Small intestine (tissue), 16 donors: ENCODE measurements at places on chromosomes 13 and 19. TPM values are rescaled to one million over a fixed set of nuclear protein-coding genes. Genes with fewer than 3 reads are reported as not detected.

The TJP3 gene
- 285 TPM for polyA plus RNA-seq

The KCTD15 gene
- 15.4 TPM for polyA plus RNA-seq

The SMIM17 gene
- polyA plus RNA-seq, result not detected

The PEX11G gene
- 19.2 TPM for polyA plus RNA-seq

The MUC16 gene
- polyA plus RNA-seq, result under 0.01 TPM

The OLFM2 gene
- polyA plus RNA-seq, result 8.4 TPM

The ZNF100 gene
- polyA plus RNA-seq, result 7.9 TPM

The SYCN gene
- polyA plus RNA-seq, result not detected

The CLEC4M gene
- 0.61 TPM for polyA plus RNA-seq

The PEAK3 gene
- 0.25 TPM for polyA plus RNA-seq

The DLEU7 gene
- not detected for polyA plus RNA-seq

The LGI4 gene
- polyA plus RNA-seq, result 7.1 TPM

The KASH5 gene
- polyA plus RNA-seq, result not detected

The LRRC25 gene
- 5.1 TPM for polyA plus RNA-seq

The TMEM238 gene
- not detected for polyA plus RNA-seq

The ANGPTL8 gene
- 0.16 TPM for polyA plus RNA-seq

The OR7G1 gene
- not detected for polyA plus RNA-seq

The TTYH1 gene
- 1.5 TPM for polyA plus RNA-seq

The STAP2 gene
- polyA plus RNA-seq, result 194 TPM

The ZNF556 gene
- not detected for polyA plus RNA-seq

The NKG7 gene
- polyA plus RNA-seq, result 6.2 TPM

The NTF4 gene
- polyA plus RNA-seq, result not detected

The ZNF99 gene
- polyA plus RNA-seq, result not detected

The TMEM255B gene
- polyA plus RNA-seq, result 1.4 TPM

The ALKBH6 gene
- 15.1 TPM for polyA plus RNA-seq

The ATP8A2 gene
- not detected for polyA plus RNA-seq

The DENND1C gene
- polyA plus RNA-seq, result 11.2 TPM

The CD37 gene
- 9.2 TPM for polyA plus RNA-seq

The FFAR3 gene
- not detected for polyA plus RNA-seq

The UBE2L5 gene
- not detected for polyA plus RNA-seq

The EPS8L1 gene
- polyA plus RNA-seq, result 23.8 TPM

The ICAM4 gene
- not detected for polyA plus RNA-seq

The PGLYRP2 gene
- polyA plus RNA-seq, result not detected

The ZNF540 gene
- 1.8 TPM for polyA plus RNA-seq

The GRIN3B gene
- polyA plus RNA-seq, result not detected

The SPACA4 gene
- polyA plus RNA-seq, result not detected

The MYPOP gene
- polyA plus RNA-seq, result 9.6 TPM

The GFY gene
- not detected for polyA plus RNA-seq

The PTGIR gene
- not detected for polyA plus RNA-seq

The SIGLEC5 gene
- 0.06 TPM for polyA plus RNA-seq

The TBXA2R gene
- polyA plus RNA-seq, result 1.2 TPM

The ZNF575 gene
- polyA plus RNA-seq, result 2.4 TPM

The ADAMTS10 gene
- polyA plus RNA-seq, result 8.5 TPM

The AP2S1 gene
- polyA plus RNA-seq, result 164 TPM

The ZNF625 gene
- 4.8 TPM for polyA plus RNA-seq

The TNFSF11 gene
- not detected for polyA plus RNA-seq

The CBARP gene
- not detected for polyA plus RNA-seq

The KCNN1 gene
- polyA plus RNA-seq, result 0.24 TPM

The NRTN gene
- polyA plus RNA-seq, result 3.0 TPM

The PODNL1 gene
- polyA plus RNA-seq, result not detected

The COX6B2 gene
- polyA plus RNA-seq, result not detected

The ZNF20 gene
- 2.8 TPM for polyA plus RNA-seq

The OVOL3 gene
- polyA plus RNA-seq, result not detected

The CARM1 gene
- 30.4 TPM for polyA plus RNA-seq
